ENCODE measurements at places on chromosomes 4 and X.

- no peak for DNase-seq
Observed at GRCh38 chr4:78863991-78864390, 75.2 kb downstream of the PAQR3 start.

- DNase-seq: no peak
Observed at GRCh38 chr4:7762376-7763030, 177.2 kb downstream of the AFAP1 start.

DNA sequence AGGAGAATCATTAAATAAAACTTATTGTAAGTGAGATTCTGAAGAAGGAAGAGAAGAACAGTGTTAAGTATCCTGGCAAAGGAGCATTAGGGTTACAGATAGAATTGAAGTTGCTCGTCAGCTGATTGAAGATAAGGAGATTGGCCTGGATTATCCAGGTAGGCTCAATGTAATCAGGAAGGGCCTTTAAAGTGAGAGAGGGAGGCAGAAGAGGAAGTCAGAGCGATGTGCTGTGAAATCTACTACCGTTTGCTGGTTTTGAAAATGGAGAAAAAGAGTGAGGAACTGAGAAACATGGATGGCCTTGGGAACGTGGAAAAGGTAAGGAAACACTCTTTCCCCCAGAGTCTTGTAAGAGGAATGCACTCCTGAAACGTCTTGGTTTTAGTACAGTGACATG, 245.7 kb downstream of the ANTXR2 start:
- DNase-seq: no peak

DNA sequence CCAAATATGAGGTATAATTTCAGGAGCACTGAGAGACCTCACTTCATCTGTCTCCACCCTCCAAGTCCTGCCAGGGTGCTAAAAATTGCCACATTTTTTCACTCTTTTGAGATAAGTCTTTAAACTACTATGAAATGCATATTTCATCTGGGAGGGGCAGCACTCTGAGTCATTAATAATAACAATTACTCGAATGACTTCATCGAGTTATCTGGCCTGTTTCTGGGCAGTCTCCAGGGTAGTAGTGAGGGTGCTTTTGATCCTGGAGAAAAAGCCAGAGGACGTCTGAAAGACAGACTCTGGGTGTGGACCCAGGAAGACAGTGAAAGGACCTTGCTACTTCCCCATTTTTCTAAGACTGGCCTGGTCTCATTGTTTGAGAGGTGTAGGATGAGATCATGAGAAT, 42.3 kb upstream of the SRD5A3 start:
- DNase-seq: peak; percentile 61

DNA sequence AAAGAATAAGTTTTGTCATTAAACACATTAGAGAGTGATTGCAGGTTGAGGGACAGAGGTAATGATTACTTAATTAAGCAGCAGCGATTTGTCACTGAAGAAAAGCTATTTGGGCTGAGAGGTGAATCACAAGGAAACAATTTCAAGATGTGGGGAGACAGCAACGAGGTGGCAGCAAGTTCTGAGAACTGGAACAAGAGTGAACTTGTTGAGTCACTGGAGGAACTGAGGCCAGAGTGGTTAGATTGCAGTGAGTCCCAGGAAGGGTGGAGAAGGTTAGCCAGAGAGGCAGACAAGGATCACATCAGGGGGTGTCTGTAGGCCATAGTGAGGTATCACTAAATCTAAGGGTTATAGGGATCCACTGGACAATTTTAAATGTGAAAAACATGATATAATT, 57.9 kb upstream of the TMPRSS11A start:
- peak; percentile 36 for DNase-seq

DNA sequence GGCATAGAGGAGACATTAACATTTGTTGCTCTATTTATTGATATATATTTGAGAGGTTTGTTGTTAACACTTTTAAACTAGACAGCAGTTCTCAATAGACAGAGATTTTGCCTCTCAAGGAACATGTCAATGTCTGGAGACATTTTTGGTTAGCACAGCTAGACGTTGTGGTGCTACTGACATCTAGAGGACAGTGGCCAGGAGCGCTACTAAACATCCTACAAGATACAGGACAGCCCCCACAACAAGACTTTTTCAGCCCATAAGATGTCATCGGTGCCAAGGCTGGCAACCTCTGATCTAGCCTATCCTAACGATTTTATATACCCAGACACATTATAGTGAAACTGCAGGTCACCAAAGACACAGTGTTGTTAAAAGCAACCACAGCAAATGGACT, 18.4 kb upstream of the CTSO start:
- DNase-seq: peak; percentile 67

DNA sequence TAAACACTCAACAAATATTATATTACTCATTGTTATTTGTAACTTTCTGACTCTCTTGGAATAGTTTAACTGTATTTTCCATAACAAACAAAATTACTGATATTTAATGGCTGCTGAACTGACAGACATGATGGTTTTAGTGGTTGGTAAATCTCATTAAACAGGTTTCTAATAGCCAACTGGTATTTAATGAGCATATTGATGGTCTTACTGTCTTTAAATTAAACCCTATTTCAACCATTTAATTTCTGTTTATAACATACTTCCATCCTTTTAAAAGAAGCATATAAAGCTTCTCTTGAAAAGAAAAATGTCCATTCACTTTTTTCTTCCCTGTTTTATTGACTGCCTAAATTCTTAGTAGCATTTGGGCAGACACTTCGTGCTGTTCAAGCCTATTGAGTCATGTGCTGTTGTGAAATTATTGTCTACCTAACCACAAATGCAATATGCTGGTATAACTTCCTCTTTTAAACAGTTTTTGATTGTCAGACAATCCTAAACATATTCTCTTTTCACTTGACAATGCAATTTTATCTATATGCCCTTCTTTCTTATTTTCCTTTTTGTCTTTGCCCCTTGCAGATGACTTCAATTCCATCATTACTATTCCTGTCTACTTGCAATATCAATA, 163.9 kb upstream of the SLC7A11 start:
- peak; percentile 75 for DNase-seq

GRCh38 chr4:56389558-56389957, 2.3 kb upstream of the AASDH start:
- DNase-seq: no peak

DNA sequence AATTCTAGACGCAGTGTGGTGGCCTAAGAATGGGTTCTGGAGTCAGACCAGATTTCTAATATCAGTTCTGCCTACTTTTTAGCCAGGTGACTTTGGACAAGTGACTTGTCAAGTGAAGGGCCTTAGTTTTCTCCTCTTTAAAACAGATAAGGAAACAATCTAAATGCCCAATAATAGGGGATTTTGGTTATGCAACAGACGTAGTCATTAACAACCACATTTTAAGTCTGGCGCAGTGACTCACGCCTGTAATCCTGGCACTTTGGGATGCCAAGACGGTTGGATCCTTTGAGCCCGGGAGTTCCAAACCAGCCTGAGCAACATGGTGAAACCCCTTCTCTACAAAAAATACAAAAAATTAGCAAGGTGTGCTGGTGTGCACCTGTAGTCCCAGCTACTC, 2.1 kb upstream of the ZMYM3 start:
- DNase-seq: peak; percentile 20

GRCh38 chrX:45422216-45422925, 221.7 kb upstream of the DIPK2B start:
- DNase-seq: peak; percentile 45

DNA sequence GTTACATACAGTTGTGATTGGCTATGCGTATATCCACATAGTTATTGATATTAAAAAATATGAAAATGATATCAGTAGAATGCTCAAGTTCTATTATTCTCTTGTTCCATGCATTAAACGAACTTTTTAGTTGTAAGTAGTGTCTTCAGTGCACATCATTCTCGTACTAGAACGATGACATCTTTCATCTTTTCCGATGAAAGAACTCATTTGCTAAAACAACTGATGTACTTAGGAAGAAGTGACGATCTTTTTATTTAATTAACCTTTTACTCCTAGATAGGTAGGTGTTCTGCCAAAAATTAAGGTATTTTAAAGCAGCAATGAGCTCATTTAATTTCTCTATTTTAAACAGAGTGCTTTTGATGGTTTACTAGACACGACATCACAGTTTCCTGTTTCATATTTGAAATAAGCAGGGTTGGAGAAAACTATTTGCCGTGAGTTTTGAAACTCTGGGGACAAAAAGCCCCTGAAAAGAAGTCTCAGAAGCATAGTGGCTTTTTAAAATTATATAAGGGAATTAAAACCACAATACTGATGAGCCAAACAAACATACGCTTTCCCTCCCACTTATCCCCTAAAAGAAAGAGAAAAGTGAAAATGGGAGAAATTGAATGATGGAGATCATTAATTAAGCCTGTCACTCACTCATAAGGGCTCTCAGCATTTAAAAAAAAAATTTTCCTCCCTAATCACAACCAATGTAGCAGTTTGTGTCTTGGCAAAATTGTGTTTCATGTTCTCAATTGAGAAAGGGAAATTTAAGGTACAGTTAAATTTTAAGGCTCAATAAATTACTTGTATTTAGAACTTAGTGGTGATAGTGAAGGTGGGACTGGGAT, 25.6 kb downstream of the SPRY1 start:
- no peak for DNase-seq

- no peak for DNase-seq
Observed at GRCh38 chr4:100786481-100786880, 268.7 kb upstream of the EMCN start.

- DNase-seq: no peak
Observed at GRCh38 chr4:164210377-164210776, 543.6 kb upstream of the SMIM31 start.

GRCh38 chrX:47613082-47613481, 6.6 kb downstream of the SYN1 start:
- no peak for DNase-seq

DNA sequence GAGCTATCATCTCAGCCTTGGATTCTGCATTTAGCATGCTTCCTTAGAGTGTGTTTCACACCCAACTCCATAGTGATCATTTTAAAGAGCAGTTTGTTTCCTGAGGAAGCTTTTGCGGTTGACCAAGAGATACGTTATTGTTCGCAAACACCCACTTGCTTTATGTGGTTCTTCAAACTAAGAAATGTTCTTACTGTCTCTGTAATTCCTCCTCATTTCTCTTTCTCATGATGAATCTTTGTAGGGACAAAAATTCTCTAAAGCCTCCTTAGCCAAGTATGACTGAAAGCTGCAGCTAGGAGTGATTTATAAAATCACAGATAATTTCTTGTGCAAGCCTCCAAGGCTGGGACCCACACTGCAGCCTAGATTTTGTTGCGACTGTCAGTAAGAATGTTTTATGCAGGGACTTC, 10.0 kb downstream of the TNIP3 start:
- DNase-seq: no peak

DNA sequence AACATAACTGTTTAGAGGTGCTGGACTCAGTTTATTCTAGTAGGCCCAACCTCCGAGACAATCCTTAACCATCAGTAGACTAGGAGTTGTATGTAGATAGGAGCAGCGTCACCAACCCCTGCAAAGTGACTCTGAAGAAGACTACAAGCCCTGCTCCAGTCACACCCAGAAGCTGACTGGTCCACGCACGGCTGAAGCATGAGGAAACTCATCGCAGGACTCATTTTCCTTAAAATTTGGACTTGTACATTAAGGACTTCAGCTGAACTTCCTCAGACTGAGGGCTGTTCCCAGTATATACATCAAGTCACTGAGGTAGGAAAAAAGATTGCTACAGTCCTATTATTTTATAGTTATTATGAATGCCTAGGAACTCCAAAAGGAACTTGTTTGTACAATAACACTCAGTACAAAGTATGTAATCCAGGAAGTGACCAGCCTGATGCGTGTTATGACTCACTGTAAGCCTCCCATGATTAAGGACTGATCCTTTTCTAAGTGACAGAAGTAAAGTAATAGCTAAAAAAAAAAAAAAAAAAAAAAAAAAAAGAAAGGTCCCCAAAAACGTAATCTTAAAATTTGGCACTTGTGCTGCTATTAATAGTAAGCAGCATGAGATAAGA, 41.6 kb upstream of the UGT2B7 start:
- DNase-seq: peak; percentile 82

DNA sequence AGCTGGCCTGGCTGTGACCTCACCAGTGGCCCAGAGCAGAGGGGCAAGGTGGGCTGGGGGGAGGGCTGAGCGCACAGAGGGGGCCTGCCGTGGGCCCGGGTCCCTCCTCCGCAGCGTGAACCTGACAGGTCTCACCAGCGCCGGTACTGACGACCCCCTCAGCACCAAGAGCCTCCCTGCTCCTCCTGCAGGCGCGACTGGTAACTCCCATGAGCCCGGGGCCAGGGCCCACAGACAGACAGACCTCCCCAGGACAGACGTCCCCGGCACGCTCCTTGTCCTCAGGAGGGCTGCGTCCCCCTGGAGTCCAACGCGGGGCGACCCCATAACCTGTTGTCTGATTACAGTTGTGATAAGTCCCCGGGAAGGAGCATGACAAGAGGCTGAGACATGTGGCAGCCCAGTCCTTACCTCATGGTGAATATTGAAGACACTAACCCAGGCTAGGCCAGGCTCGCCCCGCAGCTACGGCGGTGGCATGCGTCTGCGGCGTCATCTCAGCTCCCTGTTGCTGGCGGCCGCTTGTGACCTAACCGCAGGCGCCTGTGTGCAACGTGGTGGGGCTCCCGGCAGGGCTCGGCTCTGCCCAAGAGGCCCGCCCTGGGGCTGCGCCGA, 8.5 kb downstream of the AKAP17A start:
- DNase-seq: no peak

DNA sequence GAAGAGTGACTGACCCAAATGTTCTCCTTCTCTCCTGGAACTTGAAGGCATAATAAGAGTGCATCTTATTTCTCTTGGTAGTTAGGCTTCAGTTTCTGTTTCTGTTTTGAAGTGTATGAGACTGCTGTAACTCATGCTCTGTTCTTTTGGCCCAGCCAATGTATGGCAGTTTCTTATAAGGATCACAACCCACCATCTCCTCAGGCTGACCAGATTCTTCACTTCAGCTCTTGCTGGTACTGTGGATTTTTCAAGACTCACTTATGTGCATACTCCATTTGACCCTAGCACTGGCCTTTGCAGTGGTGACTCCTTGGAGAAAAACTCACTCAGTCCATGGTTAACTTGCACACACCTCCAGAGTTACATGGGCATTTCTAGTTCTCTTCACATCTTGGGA, 9.6 kb upstream of the YTHDC1 start:
- no peak for DNase-seq

DNA sequence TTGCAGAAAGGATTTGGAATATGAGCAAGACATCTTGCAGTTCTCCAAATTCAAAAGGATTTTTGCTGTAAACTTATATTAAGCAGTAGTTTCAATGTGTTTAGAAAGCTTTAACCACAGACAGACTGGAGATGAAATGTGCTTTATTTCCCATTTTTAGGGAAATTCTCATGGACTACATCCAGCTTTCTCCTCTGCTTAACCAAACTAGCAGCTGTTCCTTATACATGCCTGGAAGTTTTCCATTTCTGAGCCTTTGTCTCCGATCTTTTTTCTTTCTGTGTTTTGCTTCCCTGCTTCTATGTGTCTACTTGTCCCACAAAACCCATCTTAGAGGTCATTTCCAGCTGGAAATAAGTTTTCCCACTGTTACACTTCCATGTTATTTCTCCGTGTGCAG, 41.6 kb downstream of the TMA16 start:
- no peak for DNase-seq

DNA sequence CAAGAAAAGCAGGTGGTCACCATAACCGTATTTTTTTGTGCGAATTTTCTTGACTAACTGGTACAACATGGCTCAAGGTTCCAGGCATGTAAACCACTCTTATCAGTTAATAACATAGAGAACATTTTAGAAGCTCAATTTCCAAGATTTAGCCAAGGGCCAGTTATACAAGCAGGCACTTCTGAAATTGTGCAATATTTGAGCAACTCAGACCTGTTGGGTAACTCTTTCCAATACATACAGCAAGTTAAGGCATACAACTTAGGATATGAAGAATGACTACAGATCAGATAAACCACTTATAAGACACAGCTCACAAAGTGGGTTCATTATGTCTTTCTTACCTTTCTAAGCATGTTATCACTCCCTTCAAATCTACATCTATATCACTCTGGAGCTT, 43.9 kb downstream of the ZNF280C start:
- DNase-seq: peak; percentile 15

All from fibroblast of mammary gland (primary cell).